Stimulated activated CD8-positive, alpha-beta memory T cell treated with anti-CD3 and anti-CD28 coated beads, Interleukin-4, amount 100 ng/mL, for 4 hours (primary cell): ENCODE measurements at places on chromosomes 12 and 14.

DNA sequence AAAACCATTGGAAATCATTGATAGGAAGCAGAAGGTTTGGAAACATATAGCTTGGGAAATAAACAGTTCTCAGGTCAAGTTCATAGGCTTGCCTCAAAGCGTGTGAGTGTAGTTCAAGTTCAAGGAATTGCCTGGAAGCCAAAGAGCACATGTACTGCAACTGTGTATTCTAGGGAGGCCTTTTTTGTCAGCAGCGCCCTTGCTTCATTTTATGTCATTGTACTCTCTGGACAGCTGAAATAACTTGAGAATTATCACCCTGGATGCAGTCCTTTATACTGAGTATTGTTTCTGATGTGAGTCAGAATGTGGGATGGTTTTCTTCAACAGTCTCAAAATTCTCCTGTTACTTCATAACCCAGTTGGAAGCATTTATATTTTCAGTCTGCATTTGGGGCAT lies 16.0 kb upstream of the EVL start:
- DNase-seq = no peak

DNA sequence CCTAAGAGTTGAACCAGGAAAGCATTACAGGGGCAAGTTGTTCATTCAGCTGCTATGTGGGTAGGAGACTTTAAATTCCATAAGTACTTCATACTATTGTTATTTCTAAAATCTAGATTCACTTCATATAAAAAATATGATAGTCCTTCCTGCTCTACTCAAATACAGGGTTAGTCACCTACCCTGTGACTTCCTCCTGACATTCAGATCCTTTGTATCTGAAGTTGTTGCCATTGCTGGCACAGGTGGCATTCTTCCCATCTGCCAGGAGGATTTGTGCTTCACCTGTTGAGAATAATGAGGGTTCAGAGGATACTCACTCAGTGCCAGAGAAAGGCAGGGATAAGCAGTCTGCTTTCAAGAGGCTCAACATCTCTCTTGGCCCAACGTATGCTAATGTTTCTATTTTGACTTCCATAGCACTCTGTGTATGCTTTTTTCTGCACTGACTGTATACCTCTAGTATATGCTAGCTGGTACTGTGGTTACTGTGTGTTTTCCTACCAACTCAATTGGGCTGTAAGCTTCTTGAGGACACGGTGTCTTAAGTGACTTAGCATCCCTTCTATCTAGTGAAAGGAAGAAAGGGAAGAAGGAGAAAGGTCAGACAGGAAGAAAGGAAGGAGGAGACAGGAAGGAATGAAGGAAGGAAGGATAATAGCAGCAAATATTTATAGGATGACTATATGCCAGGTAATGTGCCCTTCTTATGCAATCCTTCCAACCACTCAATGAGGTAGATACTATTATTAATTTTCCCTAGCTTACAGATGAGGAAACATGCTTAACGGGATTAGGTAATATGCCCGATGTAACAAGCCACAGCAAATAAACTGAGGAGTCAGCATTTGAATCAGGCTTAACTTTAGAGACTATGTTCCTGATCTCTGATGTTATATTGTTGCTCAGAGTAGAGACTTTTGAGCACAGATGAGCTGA lies 38.5 kb upstream of the FGF6 start:
- DNase-seq = no peak

GRCh38 chr12:90999527-90999926 lies 5.2 kb downstream of the EPYC start:
- DNase-seq = no peak

DNA sequence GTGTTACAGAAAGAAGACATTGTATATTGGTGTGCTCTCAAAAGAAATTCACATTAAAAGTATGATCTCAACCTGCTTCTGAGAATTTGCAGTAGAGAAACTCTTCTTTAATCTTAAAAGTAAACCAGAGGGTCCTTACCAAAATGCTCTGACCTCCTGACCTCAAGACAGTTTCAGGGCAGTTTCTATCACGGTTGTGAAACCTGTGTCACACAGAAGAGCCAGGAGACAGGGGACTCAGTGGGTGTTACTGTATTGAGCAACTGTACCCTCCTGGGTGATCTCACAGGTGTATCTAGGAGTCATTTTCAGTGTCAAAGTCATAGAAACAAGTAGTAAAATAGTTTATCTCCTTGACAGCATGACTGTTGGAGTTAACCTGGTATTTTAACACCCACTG lies 178.0 kb downstream of the GRIP1 start:
- no peak for DNase-seq

DNA sequence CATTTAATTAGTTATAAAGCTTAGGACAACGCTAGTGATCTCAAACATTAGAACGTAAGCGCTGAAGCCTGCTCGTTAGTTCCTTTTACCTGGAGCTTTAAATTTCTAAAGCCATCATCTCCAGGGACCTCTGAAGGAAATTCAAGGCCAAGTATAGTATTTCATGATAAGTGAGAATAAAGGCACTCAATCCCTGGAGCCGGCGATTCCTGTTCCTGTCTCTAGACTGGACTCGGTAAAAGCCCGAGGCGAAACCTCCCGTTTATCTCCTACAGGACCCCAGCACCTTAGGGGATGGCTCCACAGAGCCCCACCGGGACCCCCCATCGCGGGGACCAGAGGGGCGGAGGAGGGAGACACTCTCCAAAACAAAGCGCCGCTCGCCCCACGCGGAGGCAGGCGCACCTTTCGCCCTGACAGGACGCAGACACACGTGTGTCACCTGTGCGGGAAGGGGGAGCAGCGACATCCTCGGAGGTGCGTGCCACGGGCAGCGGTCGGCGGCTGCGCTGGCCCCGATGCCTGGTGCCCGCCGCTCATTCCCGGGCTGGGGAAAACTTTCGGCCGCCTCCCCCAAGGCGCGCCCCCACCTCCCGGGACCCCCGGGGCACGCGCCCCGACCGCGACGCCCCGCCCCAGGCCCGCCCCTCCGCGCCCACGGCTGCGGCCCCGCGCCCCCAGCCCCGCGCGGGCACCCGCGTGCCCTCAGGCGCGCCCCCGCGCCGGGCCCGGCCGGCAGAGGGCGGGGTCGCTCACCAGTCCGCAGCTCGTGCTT lies 678 bp downstream of the RPS6KA5 start:
- peak; percentile 18 for DNase-seq

- DNase-seq = no peak
These were observed 24.1 kb downstream of the ITPK1 start for GRCh38 chr14:93091666-93092065.

- no peak for DNase-seq
These were observed 176.1 kb downstream of the FUT8 start for GRCh38 chr14:65588426-65589140.

DNA sequence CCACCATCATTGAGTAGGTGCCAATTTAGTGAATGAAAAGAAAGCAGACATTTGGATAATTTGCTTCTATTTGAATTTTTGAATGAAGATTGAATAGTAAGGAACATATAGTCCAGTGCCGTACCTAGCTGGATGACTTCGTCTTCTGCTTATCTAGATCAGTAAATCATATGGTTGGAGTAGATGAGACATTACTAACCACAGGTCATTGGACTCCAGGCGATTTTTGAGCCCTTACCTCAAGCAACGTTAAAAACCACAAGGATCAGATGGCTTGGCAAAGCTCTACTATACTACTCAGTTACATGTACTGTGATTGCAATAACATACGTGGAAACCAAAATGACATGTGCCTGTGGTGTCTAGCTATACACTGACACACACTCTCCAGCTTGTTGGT lies 1.7 kb upstream of the SPATS2 start:
- no peak for DNase-seq

DNA sequence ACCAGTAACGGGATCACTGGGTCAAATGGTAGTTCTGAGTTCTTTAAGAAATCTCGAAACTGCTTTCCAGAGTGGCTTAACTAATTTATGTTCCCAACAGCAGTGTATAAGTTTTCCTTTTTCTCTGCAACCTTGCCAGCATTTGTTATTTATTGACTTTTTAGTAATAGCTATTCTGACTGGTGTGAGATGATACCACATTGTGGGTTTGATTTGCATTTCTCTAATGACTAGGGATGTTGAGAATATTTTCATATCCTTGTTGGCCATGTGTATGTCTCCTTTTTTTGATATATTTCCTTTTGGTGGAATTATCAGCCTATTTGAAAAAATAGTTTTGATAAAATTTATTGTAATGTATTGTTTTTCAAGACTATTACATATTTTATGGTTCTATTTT lies 701.2 kb upstream of the FBXO33 start:
- DNase-seq = no peak

DNA sequence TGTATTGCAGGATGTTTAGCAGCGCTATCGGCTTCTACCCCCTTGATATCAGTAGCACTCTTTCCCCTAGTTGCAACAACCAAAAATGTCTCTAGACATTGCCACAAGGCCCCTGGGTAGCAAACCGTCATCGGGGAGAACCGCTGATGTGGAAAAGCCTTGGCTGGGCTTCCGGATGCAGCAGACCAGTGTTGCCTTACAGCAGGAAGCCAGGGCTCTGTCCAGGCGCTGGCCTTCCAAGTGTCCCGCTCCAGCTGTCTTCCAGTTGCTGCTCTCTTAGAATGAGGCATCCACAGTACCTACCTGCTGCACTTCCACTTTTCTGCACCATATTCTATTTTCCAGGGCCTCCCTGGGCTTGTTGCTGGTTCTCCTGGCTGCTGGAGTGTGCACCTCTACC lies 22.6 kb upstream of the SLC10A1 start:
- DNase-seq = no peak

DNA sequence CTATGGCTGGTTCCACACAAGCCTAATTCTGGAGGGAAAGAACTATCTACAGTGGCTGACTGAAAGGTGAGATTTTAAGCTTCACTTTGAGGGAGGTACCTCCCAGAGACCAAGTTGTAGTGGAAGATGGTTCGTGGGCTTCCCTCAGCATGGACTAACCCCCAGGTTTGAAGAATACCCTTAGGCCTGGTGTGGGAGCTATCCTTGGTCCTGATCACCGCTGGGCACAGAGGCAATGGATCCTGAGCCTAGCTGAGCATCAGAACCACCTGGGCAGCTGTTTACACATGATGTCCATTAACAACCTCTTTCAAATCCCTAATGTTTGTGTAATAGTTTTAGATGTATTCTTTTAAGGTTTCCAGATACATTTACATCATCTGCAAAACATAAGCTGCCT lies 10.3 kb downstream of the DAO start:
- no peak for DNase-seq
